ENCODE measurements at places on chromosomes 5 and 9. TPM values are rescaled to one million over a fixed set of nuclear protein-coding genes. Genes with fewer than 3 reads are reported as not detected.

DNA sequence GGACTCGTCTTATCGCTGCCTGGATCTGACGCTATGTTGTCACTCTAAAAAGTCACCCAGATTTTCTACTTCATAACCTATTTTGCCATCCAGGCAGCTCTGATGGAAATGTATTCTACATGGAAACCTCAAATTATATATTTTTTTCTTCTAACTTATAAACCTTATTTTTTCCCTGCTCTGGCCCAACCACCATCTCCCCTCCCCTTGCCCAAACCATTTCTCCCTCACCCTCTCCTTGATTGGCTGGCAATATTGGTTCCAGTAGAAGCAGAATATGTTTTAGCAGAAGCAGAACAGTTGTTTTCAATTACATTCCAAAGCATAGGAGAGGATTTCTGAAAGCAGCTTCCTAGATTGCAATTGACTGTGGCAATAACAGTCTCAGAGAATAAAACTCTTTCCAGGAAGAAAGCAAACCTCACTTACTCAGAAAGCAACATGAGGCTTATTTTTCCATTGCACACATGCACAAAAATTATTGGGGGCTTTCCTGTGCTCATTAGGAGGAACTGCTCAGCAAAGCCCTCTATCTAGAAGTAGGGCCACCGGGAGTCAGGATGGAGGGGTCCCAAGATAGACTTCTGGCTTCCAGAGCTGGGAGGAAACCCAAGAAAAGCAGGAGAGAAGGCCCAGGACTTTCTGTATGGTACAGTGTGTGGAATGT is 191.8 kb downstream of the ESM1 start:
- DNase-seq = no peak

DNA sequence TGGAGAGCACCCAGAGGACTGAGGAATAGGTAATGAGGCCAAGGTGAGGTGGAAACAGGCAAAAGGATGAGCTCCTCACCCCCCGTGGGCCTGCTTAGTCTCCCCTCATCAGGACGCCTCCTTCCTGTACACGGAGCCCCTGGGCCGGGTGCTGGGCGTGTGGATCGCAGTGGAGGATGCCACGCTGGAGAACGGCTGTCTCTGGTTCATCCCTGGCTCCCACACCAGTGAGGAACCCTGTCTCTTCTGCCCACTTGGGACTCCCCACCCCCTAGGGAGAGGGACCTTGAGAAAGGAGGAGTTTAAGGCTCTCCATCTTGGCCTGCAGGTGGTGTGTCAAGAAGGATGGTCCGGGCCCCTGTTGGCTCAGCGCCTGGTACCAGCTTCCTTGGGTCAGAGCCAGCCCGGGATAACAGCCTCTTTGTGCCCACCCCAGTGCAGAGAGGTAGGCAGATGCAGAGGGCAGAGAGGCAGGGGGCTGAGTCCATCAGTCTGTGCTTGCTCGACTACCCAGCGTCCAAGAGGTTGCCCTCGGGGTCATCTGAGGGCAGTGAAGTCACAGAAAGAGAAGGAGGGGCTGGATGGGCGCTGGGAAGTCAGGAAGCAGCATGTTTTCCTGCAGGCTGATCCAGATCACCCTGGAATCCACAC is 7.0 kb downstream of the DOLK start:
- DNase-seq = no peak

The SH3PXD2B gene
- 0.11 TPM for total RNA-seq

The ALDH7A1 gene
- total RNA-seq = not detected

The POU5F2 gene
- total RNA-seq = 1.5 TPM

The DIPK1B gene
- 0.74 TPM for total RNA-seq
